Thyroid gland (tissue), 4 donors: ENCODE measurements at places on chromosomes 7 and 10. TPM values are rescaled to one million over a fixed set of nuclear protein-coding genes. Genes with fewer than 3 reads are reported as not detected.

HK1 gene
- total RNA-seq: 178 TPM

TMEM196 gene
- total RNA-seq: not detected

MLXIPL gene
- 9.7 TPM for total RNA-seq

AZGP1 gene
- 1.6 TPM for total RNA-seq

GRCh38 chr10:94363251-94363565, 469 bp upstream of the NOC3L start:
- H3K4me3 ChIP-seq: peak overlapping the region; percentile 23
- H3K27ac ChIP-seq: peak overlapping the region; percentile 50
- DNase-seq: no peak

GRCh38 chr7:90596671-90597562, 796 bp downstream of the CDK14 start:
- peaks cover 5% of the 10 kb centered on the region for H3K4me1 ChIP-seq
- peak overlapping the region; percentile 33 for H3K4me3 ChIP-seq
- peak; percentile 33 for DNase-seq
- H3K27me3 ChIP-seq: no peaks in the 10 kb centered on the region
- no peaks in the 10 kb centered on the region for H3K36me3 ChIP-seq

DNA sequence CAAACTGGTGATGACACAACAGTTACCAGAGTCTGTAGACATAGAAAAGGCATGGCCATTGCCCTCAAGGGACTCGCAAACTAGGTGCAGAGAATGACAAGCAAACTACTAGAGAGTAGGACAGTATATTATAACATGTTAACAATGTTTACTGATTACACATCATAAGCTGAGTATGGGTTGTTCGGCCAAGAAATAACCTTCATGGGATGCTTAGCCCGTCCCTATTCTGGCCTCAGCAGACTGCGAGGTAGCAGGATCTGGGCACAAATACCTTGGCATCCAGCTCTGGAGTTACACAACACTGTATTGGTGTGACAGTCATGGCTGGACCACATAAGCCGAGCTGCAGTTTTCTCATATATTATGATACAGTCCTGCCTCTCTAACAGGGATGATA, 51.4 kb downstream of the ABCB4 start:
- no peak for DNase-seq
- no peaks in the 10 kb centered on the region for H3K27me3 ChIP-seq
- no peaks in the 10 kb centered on the region for H3K36me3 ChIP-seq
- H3K4me1 ChIP-seq: no peaks in the 10 kb centered on the region
- no peak overlapping the region for H3K4me3 ChIP-seq

CBLL1 gene
- total RNA-seq: 33.8 TPM

RTKN2 gene
- 0.49 TPM for total RNA-seq

TMEM229A gene
- not detected for total RNA-seq

DNA sequence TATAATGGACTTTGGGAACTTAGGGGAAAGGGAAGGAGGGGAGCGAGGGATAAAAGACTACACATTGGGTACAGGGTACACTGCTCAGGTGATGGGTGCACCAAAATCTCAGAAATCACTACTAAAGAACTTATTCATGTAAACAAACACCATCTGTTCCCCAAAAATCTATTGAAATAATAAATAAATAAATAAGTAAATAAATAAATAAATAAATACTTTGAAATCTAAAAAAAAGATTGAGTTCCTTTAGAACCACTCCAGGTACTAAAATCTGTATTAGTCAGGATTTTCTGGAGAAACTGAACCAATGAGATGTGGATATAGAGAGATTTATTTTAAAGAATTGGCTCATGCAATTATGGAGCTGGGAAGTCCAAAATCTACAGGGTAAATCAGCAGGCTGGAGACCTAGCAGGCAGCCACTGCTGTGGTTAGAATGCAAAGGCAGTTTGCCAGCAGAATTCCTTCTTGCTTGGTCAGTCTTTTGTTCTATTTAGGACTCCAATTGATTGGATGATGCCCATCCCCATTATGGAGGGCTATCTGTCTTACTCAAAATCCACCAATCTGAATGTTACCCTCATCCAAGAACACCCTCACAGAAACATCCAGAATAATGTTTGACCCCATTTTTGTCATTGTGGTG, 8.9 kb downstream of the IGFBP1 start:
- no peaks in the 10 kb centered on the region for H3K36me3 ChIP-seq
- no peak overlapping the region for H3K4me3 ChIP-seq
- DNase-seq: no peak
- no peaks in the 10 kb centered on the region for H3K4me1 ChIP-seq

DNA sequence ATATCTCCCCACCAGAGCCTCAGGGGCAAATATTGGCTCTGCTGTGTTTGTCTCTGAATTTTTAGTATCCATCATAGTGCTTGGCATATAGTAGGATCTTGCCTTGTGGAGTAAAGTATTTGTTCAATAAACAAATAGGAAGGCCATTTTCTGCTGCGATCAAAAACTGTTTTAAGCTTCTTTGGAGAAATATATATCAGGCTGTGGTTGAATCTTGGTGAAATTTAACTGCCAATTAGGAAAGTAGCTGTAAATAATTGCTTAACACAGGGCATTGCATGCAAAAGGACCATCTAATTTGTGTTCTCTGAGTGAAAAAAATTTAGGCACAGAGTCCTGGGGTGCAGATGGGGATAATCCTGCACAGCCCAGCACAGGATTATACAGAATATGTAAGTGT, 15.1 kb downstream of the VCL start:
- H3K4me3 ChIP-seq: no peak overlapping the region
- peaks cover 27% of the 10 kb centered on the region for H3K4me1 ChIP-seq
- H3K36me3 ChIP-seq: no peaks in the 10 kb centered on the region
- H3K27ac ChIP-seq: no peak overlapping the region

- no peak overlapping the region for H3K4me3 ChIP-seq
- no peak overlapping the region for H3K27ac ChIP-seq
- no peaks in the 10 kb centered on the region for H3K4me1 ChIP-seq
These were observed 256.7 kb upstream of the NPVF start for GRCh38 chr7:25485026-25485425.

DNA sequence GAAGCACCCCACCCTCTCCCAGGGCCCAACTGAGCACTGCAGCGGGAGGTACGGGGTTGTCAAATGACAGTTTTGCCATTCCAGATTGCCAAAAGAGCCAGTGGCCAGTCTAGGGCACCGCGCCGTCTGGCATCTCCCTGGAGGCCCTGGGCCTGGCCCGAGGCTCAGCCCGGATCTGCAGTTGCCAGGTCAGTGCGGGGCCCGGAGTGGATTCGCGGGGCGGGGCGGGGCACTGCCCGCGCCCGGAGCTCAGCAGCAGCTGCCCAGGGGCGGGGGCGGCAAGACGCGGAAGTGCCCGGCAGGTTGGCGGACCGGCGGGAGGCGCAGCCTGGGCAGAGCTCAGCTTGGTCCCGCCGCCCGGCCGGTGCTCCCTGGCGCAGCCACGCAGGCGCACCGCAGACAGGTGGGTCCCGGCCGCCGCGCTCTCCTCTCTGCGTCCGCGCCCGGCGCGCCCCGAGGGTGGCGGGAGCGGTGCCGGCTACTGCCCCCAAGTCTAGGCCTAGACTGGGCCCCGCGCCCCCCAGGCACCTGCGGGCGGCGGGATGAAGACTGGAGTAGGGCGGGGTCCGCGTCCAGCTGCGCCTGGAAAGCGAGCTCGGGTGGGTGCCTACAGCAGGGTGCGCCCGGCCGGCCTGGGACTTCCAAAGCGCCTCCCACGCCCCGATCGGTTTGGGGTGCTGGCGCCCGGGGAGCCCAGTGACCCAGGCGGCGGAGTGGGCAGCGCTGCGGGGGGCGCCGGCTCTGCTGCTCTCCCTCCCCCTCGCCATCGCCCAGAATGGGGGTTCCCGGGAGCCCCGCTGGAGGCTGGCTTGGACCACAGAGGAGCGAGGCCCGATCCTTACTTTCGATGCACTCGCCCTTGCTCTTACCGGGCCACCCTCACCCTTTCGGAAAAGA, at the start of gene IRF5:
Gene IRF5, plus strand, starts transcription at position 281 of the 897 bp plus-strand sequence. CDS start 4,155 bp downstream, outside the sequence.
- H3K4me3 ChIP-seq: peak within 1 kb of the TSS; percentile 41
- peak; percentile 66 for DNase-seq
- H3K27me3 ChIP-seq: no peaks in the 10 kb centered on the region
- H3K36me3 ChIP-seq: no peaks in the 10 kb centered on the region
- no peak within 1 kb of the TSS for H3K27ac ChIP-seq

DNA sequence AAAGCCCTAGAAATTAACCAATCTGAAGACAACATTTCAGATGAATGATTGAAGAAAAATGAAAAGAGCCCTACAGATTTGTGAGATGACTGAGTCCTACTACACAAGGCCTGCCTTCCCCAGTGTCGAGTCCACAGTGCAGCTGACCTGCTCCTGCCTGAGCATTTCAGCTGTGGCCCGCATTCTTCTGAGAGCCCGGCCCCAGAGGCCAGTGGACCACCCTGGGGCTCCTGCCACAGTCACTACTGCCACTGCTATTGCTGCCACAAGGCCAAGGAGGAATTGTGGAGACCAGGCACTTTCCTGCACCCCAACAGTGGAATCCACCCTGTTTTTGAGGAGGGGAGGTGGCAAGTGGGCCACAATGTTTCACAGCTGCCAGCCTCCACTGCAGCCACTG, 19.6 kb upstream of the ZNF735 start:
- no peaks in the 10 kb centered on the region for H3K4me1 ChIP-seq
- no peak overlapping the region for H3K4me3 ChIP-seq
- H3K27me3 ChIP-seq: no peaks in the 10 kb centered on the region
- H3K36me3 ChIP-seq: no peaks in the 10 kb centered on the region
- DNase-seq: no peak
- H3K27ac ChIP-seq: no peak overlapping the region

GRCh38 chr10:60399328-60399727, 9.7 kb upstream of the ANK3 start:
- no peak overlapping the region for H3K27ac ChIP-seq
- DNase-seq: peak; percentile 10
- H3K4me3 ChIP-seq: no peak overlapping the region
- H3K27me3 ChIP-seq: no peaks in the 10 kb centered on the region
- no peaks in the 10 kb centered on the region for H3K36me3 ChIP-seq

THSD7A gene
- total RNA-seq: 5.7 TPM

GRCh38 chr10:100579261-100580090, 43.7 kb downstream of the HIF1AN start:
- H3K36me3 ChIP-seq: no peaks in the 10 kb centered on the region
- H3K4me3 ChIP-seq: no peak overlapping the region
- no peak for DNase-seq
- no peaks in the 10 kb centered on the region for H3K27me3 ChIP-seq
- no peak overlapping the region for H3K27ac ChIP-seq

UFSP1 gene
- 9.1 TPM for total RNA-seq

- H3K4me1 ChIP-seq: no peaks in the 10 kb centered on the region
- H3K27me3 ChIP-seq: no peaks in the 10 kb centered on the region
- no peak overlapping the region for H3K4me3 ChIP-seq
- no peak for DNase-seq
These were observed 15.9 kb downstream of the DENND11 start for GRCh38 chr7:141686074-141686473.

MRLN gene
- not detected for total RNA-seq

DNA sequence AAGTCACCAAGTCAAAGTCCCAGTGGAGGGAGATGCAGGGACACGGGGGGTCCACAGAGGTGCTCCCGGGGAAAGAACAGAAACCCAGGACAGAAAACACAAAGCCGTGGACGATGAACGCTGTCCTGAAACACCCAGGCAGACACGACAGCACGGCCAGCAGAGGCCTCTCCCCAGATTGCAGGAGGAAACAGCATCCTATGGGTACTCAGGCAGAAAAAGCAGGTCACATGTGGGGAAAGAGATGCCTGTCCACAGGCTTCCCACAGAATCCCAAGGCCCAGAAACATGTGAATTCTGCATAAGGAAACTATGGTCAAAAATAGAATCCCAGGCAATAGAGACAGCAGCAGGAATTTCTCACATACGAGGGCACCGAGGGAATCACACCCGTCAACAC, 53.6 kb upstream of the ADGRA1 start:
- H3K27me3 ChIP-seq: no peaks in the 10 kb centered on the region
- H3K27ac ChIP-seq: no peak overlapping the region

DNA sequence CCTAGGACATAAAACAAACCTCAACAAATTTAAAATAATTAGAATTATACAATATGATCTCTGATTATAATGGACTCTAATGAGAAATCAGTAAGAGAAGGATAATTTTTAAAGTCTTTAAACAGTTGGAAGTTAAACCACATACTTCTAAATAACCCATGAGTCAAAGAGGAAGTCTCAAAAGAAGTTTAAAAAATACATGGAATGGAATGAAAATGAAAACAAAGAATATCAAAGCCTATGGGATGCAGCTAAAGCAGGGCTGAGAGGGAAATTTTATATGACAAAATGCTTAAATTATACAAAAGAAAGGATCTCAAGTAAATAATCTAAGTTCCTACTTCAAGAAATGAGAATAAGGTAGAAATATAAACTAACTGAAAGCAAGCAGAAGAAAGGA, 460.5 kb downstream of the RPS24 start:
- no peak for DNase-seq
- no peak overlapping the region for H3K27ac ChIP-seq
- H3K4me1 ChIP-seq: no peaks in the 10 kb centered on the region
- H3K4me3 ChIP-seq: no peak overlapping the region
- no peaks in the 10 kb centered on the region for H3K36me3 ChIP-seq
- no peaks in the 10 kb centered on the region for H3K27me3 ChIP-seq

IKZF1 gene
- total RNA-seq: 9.6 TPM

- H3K27ac ChIP-seq: no peak overlapping the region
- H3K4me3 ChIP-seq: no peak overlapping the region
These were observed 94.1 kb upstream of the PCBD1 start for GRCh38 chr10:70982443-70982842.

MALSU1 gene
- total RNA-seq: 87.7 TPM

ZNF212 gene
- total RNA-seq: 6.7 TPM

- DNase-seq: no peak
- H3K27ac ChIP-seq: no peak overlapping the region
- H3K4me3 ChIP-seq: no peak overlapping the region
These were observed 11.5 kb upstream of the CC2D2B start for GRCh38 chr10:95896071-95896850.

ECHDC3 gene
- total RNA-seq: 85.4 TPM

TRIM50 gene
- 1.7 TPM for total RNA-seq

HECW1 gene
- total RNA-seq: 1.4 TPM

GRCh38 chr7:101950450-101951119, 133.2 kb downstream of the CUX1 start:
- H3K27me3 ChIP-seq: no peaks in the 10 kb centered on the region
- DNase-seq: no peak
- no peak overlapping the region for H3K4me3 ChIP-seq
- H3K27ac ChIP-seq: no peak overlapping the region

CCDC172 gene
- not detected for total RNA-seq

DNA sequence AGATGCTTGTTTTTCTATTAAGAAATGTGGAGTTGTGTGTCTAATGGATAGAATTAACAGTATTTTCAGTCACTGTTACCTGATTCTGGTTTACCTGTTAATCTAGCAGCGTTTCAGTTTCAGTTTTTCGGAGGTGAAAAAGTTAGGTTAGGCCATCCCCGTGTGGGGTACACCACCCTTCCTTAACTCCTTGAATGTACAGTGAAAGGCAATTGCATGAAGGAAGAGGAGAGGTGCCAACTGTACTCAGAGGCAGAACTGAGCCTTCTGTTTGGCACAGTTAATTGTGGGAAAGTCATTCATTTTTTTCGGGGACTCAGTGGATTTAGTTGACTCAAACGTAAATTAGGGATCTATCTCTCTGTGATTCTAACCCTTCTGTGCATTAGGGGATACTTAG, 35.5 kb downstream of the RPA3 start:
- no peak for DNase-seq
- H3K4me3 ChIP-seq: no peak overlapping the region
- peaks cover 41% of the 10 kb centered on the region for H3K4me1 ChIP-seq
- H3K27ac ChIP-seq: no peak overlapping the region
- H3K36me3 ChIP-seq: no peaks in the 10 kb centered on the region
- H3K27me3 ChIP-seq: no peaks in the 10 kb centered on the region
